OCI-LY7 (cell line): ENCODE measurements at places on chromosomes 1 and 21. TPM values are rescaled to one million over a fixed set of nuclear protein-coding genes. Genes with fewer than 3 reads are reported as not detected.

GRCh38 chr1:1418464-1419362 lies 2.4 kb downstream of the ANKRD65 start:
- no peak for DNase-seq

DNA sequence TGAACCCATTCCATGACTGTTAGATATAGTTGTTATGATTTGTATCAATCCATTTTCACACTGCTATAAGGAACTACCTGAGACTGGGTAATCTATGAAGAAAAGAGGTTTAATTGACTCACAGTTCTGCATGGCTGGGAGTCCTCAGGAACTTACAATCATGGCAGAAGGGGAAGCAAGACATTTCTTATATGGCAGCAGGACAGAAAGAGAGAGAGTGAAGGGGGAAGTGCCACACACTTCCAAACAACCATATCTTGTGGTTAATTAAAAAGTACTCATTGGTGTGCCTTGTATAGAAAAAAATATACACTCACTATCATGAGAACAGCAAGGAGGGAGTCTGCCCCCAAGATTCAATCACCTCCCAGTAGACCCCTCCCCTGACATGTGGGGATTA lies 137.6 kb upstream of the NBPF11 start:
- no peak for DNase-seq

DNA sequence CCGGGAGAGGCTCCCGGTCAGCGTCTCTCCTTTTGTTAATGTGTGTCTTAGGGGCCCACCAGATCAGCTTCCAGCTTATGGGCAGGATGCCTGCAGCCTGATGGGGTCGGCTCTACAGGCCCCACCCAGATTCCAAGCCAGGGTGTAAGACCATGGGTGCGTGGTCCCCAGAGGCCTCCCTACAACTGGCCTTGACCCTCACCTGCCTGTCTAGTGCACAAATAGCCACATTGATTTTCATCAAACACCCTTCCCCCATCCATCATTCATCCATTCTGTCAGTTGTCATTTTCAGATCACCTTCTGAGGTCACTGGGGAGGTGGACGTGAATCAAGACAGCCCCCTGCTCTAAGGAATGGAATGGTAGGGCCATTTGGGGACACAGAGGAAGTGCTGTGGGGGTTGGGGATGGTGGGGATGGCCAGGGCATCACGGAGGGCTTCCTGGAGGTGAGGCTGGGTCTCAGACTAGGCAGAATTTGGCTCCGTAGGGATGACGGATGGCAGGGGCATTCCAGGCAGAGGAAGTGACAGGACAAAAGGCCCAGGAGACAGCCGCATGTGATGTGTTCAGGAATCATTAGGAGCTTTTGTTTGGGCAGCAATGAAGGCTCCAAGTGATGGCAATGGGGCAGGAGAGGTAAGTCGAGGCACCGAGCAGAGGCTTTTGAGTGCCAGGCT lies 118.8 kb downstream of the EPHB2 start:
- DNase-seq, result no peak

The KCNT2 gene
- not detected in 2 replicates for total RNA-seq

The AXDND1 gene
- 0.85 and 1.8 TPM in 2 replicates for total RNA-seq

The TCEA3 gene
- total RNA-seq, result not detected in 2 replicates
